Type B pancreatic cell (in vitro differentiated cells): ENCODE measurements at places on chromosomes 4 and X. TPM values are rescaled to one million over a fixed set of nuclear protein-coding genes. Genes with fewer than 3 reads are reported as not detected.

The RBMXL3 gene
- total RNA-seq, result not detected in 2 replicates

The ANXA10 gene
- 10.6 and 39.8 TPM in 2 replicates for total RNA-seq

GRCh38 chr4:124212815-124213630, 499.5 kb downstream of the ANKRD50 start:
- no peak for DNase-seq

GRCh38 chrX:4710618-4711433, 997.4 kb upstream of the PRKX start:
- no peak for DNase-seq

DNA sequence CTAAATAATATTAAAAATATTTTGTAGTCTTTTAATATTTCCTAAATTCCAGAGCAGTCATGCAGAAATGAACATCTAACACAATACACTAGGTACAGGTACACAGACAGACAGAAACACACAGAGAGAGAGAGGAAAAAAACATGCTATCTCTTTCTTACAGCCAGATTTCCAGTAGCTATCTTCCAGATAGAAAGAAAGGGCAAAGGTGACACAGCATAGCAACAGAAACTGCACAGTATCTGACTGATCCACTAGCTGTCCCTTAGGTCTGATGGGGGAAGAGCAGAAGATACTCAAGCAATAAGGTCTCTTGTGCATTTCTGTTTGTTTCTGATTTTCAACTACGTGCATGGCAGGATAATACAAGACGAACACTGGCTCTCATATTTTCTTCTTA, 7.8 kb downstream of the FBXW7 start:
- DNase-seq, result no peak

DNA sequence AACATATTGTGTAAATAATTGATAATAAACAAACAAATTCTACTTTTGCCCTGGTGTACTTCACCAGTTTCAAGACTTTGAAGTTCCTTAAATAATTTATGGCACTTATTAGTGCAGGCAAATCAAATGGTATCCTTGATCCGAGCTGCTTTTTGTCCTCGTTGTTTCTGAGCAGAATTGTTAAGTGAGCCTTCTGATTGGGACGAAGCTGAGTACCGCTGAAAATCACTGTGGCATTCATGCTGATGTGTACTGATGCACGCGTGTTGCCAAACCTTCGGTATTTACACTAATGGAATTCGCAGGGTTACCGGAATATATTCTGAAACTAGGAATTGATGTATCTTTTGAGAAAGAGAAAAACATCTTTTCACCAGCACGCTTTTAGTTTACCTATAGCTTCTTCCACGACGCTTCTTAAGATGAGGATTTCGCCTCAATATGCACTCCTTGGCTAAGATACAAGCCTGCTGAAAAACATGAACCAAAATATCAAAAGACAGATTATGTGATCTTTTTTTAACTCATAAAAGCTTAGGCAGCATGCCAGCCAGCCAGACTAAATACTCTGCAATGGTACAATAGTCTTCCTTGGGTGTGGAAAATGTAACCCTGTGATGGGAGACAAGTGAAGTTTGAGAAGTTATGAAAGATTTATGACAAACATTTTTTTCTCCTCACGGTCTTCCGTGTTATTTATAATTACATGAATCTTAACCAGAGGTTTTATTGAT, 48.9 kb upstream of the TENM3 start:
- DNase-seq, result no peak

- no peak for DNase-seq
Observed at GRCh38 chrX:39836802-39837420, 260.8 kb downstream of the BCOR start.
